CD4-positive, alpha-beta T cell treated with Interleukin-6 for 4 hours (primary cell): ENCODE measurements at places on chromosomes 5 and 9.

DNA sequence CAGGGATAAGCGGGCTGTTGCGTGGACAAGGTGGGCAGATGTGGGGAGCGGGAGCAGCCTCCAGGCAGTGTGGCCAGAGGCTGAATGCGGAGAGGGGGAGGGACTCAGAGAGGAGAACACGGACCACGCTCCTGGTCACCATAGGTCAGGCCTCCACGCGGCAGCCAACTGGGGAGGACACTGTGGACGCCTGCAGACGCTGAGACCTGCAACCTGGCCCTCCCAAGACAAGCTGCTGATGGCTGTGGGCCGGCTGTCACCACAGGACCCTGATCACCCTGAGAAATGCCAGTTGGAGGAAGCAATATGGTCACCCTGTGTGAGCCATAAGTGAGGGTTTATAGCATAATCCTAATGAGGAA lies 16.8 kb downstream of the LPCAT1 start:
- DNase-seq = no peak

DNA sequence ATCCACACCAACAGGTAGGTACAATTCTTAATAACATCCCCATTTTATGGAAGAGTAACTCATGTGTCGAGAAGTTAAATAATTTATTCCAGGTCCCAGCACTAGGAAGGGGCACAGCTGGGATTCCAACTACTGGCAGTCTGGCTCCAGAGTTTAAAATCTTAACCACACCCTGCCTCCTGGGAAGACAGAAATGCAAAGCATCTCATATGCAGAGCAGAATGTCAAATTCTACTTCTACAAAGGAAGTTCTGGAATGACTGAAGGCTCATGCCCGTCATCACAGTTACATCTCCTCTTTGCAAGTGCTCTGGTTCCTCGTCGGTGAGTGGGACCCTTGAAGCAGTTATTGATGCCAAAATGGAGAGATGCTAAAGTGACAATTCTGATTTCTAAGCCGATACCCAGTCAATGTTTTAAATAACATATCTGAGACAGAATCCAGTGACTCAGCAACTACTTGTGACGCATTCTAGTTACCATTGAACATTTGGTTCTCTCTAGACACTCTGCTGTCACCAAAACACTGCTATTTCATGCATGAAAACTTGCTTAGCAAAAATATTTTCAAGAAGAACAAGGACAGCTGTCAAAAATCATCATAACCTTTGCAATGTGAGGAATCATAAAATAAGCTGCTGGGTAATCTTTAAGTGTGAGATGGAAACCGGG lies 412.7 kb downstream of the CTNND2 start:
- DNase-seq = no peak

- no peak for DNase-seq
These were observed 210.1 kb upstream of the MAP3K1 start for GRCh38 chr5:56605231-56605630.

DNA sequence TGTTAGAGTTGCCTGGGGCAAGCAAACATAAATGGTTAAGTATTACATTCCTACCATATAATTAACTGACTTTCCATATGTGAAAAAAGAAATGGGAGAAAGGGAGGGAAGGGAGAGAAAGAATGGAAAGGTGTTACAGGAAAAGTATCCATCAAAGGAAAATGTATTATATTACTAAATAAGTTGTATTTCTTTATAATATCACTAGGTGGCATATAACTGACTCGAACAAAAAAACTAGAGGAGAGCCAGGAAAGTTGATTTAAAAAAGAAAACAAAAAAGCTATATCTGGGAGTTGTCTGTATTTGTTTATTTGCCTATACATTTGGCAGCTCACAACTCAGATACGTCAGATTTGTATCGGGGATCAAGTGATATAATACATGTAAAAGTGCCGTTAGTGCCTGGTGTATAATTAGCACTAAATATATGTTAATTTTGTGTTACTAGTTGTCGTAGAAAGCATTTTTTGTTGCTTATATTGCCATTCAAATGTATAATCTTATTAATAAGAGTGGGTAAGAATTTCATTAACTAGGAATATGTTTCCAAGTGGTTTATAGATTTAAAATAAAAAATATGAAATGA lies 59.6 kb upstream of the ADAMTS19 start:
- DNase-seq = no peak

GRCh38 chr9:126489581-126490213 lies 124.0 kb upstream of the LMX1B start:
- DNase-seq = no peak

- DNase-seq = no peak
These were observed 409.5 kb downstream of the PDE4D start for GRCh38 chr5:59483971-59484472.

DNA sequence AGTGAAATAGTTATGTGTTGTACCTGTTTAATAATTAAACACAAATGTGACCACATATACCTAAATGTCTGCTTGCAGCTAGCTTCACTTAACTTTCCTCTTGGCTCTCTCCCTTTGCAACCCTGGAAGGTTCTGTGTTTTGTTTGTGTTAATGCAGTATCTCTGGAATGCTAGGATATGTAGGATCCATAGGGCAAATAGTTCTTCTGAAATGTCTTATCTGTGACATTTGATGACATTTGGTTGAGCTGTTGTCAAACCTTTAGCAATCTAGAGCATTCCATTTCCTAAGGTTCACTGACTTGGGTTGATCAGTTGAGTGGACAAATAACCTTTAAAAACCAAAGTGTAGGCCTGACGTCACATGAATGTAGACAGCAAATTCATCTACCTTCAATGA lies 21.8 kb downstream of the CTNNA1 start:
- DNase-seq = no peak

GRCh38 chr9:6855860-6856259 lies 98.1 kb downstream of the KDM4C start:
- DNase-seq = no peak

DNA sequence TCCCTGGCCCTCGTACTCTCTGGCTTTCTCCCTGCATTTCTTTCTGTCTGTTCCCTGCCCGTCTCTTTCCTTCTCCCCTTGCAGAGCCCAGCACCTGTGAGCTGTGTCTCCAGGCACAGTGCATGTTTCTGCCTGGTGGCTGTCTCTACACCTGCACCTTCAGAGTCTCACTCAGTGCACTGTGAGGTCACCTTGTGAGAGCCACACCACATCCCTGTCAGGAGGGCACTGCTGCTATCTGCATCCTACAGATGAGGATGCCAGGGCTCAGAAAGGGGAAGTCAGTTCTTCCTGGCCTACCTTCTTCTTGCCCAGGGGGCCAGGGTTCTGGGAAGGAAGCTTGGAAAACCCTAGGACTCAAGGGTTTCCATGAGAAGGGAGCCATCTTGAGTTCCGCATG lies 69.7 kb upstream of the NEURL1B start:
- DNase-seq = no peak

DNA sequence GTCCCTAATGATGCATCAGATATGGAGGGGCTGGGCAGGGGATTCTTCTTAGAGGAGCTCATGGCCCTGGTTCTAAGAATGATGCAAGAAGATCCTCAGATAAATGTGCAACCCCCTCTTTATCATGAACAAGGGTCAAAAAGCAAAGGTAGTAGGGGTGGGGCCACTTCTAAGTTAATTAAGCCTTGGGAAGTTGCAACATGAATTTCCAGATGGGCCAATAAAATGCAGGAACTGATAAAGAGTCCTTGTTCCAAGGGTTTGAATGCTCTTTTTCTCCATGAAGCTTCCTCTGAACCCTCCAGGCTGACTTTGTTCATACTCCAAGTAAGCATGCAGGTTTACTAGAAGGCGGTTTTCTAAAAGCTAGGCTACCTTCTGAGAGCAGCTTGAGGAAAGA lies 25.6 kb downstream of the PCA3 start:
- DNase-seq = no peak

- no peak for DNase-seq
These were observed 64.7 kb downstream of the GDA start for GRCh38 chr9:72213906-72214305.

GRCh38 chr9:114588210-114588609 lies 641 bp downstream of the ATP6V1G1 start:
- peak; percentile 9 for DNase-seq

DNA sequence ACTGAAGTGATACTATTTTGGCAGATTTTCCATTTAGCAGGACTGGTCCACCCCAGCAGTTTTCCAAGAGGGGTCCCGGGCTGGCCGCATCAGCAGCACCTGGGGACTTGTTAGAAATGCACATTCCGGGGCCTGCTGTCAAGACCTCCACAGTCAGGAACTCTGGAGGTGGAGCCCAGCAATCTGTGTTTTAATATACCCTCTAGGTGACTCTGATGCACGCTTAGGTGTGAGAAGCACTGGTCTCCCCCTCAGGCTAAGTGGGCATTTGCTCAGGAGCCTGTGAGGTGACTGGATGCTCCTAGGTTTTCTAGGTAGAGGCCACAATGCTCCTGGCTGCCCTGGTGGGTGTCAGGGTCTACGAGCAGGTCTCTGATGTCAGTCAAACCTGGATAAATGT lies 81.7 kb downstream of the DCP2 start:
- no peak for DNase-seq

DNA sequence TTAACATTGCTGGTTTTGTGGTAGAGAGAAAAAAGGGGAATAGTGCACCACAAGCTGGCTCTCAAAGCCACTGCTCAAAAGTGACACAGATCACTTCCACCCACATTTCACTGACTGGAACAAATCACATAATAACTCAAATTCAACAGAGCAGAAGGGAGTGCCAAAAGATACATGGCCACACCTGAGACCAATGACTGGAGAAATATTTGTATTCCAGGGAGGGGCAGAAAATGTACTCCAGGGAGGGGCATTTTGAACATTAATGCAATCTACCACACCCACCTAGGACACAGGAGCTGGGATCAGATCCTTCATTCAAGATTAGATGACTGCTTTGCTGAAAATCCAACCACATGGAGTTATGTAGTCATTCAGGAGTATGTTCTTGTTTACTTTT lies 44.8 kb upstream of the ALDOB start:
- no peak for DNase-seq

GRCh38 chr5:102306121-102306520 lies 10.0 kb upstream of the SLCO4C1 start:
- DNase-seq = no peak

- DNase-seq = no peak
These were observed 215.2 kb upstream of the SNX2 start for GRCh38 chr5:122559676-122560075.

DNA sequence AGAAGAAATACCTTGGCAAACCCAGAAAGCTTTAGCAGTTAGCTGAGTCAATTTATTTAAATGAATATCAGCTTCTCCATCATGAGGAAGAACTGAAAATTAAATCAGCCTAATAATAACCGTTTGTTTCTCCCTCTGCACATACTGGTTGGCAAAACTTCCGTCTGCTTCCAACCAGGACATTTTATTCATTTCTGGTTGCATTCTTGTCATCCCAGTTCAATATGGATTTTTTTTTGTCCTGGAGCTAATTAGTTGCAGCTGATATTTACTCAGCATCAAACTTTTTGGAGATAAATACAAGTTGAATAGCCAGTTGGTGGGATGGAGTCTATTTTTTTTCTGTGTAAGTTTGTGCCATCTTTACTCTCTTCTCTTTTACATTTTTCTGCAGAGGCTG lies 126.5 kb upstream of the GDNF start:
- no peak for DNase-seq

DNA sequence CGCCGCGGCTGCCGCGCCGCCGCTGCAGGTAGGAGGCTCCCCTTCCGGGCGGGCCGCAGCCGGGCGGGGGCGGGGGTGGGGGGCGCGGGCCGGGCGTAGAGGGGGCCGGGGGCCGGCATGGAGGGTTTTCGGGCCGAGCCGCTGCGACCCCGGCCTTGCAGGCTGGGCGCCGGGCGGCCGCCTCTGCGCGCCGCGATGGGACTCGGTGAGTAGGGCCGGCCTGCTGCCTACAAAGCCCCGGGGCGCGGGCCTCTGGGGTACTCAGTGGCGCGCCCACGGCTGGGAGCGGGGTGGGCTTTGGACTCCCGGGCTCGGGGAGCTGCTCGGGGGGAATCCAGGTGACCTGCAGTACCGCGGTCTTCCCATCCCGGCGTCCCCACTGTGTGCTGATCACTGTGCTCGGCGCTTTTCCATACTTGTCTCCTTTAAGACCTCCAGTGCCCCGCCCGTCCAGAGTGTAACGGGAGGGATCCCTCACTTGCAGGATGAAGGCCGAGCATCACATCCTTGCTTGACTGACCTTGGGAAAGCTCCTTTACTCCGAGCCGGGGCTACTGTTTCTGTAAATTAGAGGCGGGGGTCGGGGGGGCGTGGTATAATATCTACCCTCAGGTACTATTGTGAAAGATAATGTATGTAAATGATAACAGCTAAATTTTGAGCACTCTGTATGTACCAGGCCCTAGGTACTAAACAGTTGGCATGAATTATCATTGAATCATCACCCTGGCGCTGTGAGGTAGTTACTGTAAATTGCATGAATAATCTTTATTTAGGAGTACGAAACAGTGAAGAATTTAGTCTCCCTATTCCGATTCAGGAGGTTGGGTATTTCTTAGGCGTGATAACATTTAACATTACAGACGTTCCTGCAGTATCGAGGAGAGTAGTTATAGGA lies 672 bp downstream of the MSANTD3 start:
- no peak for DNase-seq

DNA sequence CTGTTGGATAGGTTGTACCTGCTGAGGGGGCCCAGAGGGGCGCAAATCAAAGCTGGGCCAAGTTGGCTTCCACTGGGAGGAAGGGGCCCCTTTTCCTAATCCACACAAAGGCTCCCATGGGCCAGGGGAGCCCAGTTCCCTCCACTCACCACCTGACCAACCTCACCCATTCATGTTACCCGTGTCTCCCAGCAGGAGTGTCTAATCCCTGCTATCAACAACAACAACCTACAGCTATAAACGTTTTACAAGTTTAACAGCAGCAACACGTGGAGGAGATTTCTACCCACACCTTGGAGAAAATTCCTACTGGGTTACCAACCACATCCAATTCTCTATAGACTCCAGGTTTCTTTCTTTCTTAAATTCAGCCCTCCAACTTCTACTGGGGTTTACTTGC lies 216.2 kb downstream of the SLIT3 start:
- no peak for DNase-seq

- DNase-seq = no peak
These were observed 6.1 kb upstream of the PTGS1 start for GRCh38 chr9:122364783-122365150.

GRCh38 chr5:90994796-90995195 lies 388.3 kb downstream of the ARRDC3 start:
- DNase-seq = no peak

GRCh38 chr5:90560771-90561170 lies 2.2 kb downstream of the ADGRV1 start:
- no peak for DNase-seq

- no peak for DNase-seq
These were observed 77.1 kb downstream of the MRPS27 start for GRCh38 chr5:72242796-72243475.

GRCh38 chr9:2787065-2787464 lies 56.8 kb downstream of the PUM3 start:
- no peak for DNase-seq

DNA sequence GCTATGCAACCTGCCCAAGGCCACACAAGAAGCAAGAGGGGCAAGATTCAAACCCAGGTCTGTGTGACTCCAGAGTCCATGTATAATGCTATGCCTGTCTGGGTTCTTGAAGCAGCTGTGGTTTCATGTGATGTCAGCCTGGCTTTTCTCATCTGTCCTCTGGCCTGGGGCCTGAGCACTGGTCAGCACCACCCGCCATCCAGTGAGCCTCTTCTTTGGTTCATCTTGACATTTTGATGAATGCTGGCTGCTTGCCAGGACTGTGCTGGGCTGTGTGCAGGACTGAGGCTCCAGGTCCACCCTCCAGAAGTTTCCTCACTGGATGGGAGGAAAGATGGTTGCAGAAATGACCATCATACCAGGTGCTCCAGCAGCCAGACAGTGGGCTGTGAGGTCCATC lies 61.5 kb downstream of the TSTD2 start:
- no peak for DNase-seq
